ENCODE measurements at places on chromosomes 11 and 22.

- DNase-seq = no peak
Measured at GRCh38 chr11:134539285-134539684, 127.2 kb upstream of the B3GAT1 start.

DNA sequence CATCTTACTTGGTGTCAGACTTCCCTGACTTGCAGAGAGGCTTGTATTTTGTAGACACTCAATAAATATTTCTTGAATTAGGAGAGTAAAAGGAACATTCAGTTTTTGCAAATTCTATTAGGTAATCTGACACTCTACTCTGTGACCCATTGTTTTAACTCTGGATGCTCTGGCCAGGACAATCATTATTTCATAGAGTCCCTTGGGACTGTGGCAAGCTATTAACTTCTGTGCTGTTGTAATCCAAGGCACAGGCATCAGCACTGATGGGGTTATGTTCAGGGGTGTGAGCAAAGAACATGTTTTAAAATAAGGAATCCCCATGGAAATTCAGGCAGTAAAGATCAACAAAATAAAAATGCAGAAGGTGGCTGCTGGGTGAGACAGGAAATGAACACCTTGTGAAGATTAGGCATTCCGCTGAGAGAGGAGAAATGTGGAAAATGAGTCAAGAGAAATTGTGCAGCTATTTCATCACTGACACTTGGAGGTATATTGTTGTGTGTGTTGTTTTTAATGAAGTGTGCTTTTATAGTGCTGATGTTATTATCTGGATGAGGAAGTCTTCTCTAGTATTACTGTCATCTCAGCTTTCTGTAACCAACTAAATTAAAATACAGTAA lies 175.2 kb downstream of the WNT11 start:
- no peak for DNase-seq

DNA sequence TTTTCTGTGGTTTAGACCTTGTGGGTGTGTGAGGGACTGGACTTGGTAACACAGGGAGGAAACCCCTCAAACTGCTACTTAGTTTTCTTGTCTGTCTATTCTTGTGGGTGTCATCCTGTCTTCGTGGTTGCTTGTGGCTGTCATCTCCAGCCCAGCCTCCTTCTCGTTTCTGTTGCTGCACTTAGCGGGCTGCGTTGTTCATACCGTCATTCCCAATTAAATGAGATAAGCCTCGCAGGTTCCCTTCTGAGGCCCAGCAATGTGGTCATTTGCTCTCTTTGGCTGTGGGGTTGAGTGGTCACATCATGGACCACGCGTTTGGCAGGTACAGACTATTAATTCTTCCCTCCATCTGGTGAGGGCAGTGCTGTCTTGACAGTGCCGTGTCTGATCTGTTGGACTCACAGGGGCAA lies 18.8 kb downstream of the PANX1 start:
- DNase-seq = no peak

GRCh38 chr11:69396051-69396947 lies 85.2 kb upstream of the LINC01488 start:
- no peak for DNase-seq

- DNase-seq = no peak
Measured at GRCh38 chr11:74949753-74950137, 679 bp downstream of the SPCS2 start.

- DNase-seq = no peak
Measured at GRCh38 chr22:17655289-17655688, 16.7 kb downstream of the BCL2L13 start.

- DNase-seq = no peak
Measured at GRCh38 chr11:58771458-58771855, 39.7 kb upstream of the GLYAT start.
